ENCODE measurements at places on chromosomes 16 and 17.

GRCh38 chr16:87800497-87800896 lies 34.7 kb upstream of the KLHDC4 start:
- DNase-seq = no peak

- DNase-seq = no peak
Observed at GRCh38 chr17:28763804-28764266, 20.0 kb downstream of the TRAF4 start.

- no peak for DNase-seq
Observed at GRCh38 chr16:57377080-57377841, 5.0 kb downstream of the CX3CL1 start.

- DNase-seq = no peak
Observed at GRCh38 chr17:28053044-28053670, 10.7 kb downstream of the NLK start.

GRCh38 chr16:67091906-67092566 lies 17.7 kb upstream of the PHAF1 start:
- DNase-seq = no peak

DNA sequence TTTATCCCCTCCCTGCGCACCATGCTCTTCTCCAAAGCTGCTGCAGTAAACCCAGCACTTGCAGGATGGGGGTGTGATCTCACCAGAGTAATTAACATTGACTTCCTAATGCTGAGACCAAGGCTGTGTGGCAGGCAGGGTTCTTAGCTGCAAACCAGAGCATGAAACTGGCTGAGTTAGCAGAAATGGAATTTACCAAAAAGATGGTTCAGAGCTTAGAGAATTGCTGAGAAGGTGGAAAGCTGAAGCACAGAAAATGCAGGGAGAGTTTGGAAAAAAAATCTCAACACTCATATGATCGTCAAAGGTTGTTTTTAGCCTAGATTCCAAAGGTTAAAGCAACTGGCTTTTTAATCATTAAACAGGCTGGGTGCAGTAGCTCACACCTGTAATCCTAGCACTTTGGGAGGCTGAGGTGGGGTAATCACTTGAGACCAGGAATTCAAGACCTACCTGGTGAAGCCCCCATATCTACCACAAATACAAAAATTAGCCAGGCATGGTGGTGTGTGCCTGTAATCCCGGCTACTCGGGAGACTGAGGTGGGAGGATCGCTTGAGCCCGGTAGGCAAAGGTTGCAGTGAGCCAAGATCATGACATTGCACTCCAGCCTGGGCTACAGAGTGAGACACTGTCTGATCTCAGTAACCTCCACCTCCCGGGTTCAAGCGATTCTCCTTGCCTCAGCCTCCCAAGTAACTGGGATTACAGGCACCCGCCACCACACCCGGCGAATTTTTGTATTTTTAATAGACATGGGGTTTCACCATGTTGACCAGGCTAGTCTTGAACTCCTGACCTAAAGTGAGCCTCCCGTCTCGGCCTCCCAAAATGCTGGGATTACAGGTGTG lies 6.0 kb upstream of the TXNDC11 start:
- no peak for DNase-seq

DNA sequence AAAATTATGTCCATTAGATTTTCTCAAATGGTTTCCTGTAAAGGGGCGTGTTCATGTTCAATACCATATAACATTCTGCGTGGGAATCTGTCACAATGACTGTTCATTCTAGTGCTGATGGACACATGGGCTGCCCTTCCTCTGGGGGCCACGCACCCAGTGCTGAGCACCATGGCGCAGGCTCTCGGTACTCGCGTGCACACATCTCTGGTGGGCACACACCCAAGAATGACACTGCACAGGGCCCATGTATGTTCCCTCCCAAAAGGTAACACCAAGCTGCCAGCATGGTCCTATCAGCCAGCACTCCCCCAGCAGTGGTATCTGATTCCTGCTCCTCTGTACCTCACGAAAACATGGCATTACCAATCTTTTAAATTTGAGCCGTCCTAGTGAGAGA lies 13.7 kb downstream of the B9D1 start:
- no peak for DNase-seq

- DNase-seq = no peak
Observed at GRCh38 chr17:20896153-20896649, 146.6 kb downstream of the USP22 start.

DNA sequence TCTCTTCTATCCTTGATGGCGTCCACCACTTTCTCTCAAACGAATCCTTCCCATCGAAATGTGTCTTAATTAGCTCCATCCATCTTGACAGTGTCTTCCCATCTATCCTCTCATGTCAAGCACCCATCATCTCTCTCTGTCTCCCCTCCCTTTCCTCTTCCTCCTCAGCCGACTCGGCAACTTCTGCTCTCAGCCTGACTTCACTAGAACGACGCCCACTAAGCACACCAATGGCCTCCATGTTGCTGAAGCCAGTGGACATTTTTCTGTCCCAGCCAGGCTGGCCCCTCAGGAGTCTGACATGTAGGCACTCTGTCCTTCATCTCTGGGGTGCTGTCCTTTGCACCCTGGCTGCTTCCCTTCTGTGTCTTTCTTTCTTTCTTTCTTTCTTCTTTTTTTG lies 2.5 kb upstream of the SPATA20 start:
- no peak for DNase-seq

- no peak for DNase-seq
Observed at GRCh38 chr16:31488468-31489297, 5.8 kb downstream of the SLC5A2 start.

DNA sequence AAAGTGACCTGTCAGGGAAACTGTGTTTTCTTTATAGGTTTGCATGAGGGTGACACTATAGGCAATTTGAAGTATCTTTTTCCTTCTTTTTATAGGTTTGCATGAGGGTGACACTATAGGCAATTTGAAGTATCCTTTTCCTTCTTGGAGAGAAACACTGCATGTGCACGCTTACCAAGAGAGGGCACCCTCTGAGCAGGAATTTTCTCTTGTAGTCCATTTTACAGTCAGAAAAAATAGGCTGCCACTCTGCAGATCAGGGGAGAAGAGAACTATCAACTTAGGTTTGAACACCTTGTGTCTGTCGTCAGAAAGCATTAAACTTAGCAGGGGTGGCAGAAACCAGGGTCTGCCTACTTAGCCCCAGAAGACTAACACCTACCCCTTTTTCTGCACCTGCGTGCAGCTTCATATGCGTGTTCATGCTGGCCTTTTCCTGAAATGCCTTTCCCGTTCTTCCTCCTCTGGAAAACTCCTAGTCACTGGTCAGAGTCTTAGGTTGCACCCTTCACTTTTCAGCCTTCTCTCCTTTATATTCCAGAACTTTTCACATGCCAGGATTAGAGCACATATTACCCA lies 16.4 kb upstream of the SMIM36 start:
- DNase-seq = no peak

- no peak for DNase-seq
Observed at GRCh38 chr16:716200-716568, 1.3 kb downstream of the METRN start.

DNA sequence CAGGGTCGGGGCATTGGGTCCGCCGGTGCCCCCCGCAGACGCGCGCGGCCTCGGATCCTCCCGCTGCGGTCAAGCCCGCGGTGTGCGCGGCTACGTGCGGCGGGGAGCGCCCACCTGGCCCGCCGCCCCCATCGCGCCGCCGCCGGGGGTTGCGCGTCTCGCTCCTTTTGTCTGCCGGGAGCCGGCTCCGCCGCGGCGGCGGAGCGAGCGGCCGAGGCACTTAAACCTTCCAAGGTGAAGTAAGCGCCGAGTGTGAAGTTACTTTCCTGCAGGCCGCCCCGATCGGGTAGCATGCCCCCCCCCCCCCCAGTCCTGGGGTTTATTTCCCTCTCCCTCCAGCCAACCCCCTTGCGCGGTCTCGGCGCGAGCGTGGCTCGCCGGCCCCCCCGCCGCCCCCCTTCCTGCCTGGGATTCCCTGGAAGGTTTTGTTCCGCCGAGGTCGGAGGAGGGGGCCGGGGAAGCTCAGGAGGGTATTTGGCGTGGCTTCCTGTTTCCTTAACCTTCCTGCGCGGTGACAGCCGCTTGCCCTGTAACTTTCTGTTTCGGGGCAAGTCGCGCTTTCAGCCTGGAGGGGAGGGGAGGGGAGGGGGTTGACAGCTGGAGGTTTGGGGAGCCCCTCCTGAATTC lies 56.6 kb upstream of the GSE1 start:
- DNase-seq = no peak

GRCh38 chr16:78686601-78687000 lies 587.1 kb downstream of the WWOX start:
- DNase-seq = no peak

DNA sequence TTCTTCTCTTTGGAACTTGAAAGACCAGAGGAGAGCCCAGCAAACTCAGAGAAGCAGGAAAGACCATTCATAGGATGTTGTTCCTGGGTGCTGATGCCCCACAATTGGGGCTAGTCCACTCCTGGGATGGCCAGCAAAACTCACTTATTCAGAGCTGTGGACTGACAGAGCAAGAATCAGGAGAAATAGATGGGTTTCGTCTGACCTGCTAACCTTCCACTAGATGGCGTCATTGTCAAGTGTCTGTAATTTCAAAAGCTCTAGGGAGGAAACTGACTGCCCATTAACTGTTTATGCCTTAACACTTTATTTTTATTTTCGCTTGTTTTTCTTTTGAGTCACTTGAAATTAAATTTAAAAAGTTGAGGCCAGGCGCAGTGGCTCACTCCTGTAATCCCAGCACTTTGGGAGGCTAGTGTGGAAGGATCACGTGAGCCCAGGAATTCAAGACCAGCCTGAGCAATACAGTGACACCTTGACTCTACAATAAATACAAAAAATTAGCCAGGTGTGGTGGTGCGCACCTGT lies 28.7 kb upstream of the MILR1 start:
- DNase-seq = peak; percentile 42

DNA sequence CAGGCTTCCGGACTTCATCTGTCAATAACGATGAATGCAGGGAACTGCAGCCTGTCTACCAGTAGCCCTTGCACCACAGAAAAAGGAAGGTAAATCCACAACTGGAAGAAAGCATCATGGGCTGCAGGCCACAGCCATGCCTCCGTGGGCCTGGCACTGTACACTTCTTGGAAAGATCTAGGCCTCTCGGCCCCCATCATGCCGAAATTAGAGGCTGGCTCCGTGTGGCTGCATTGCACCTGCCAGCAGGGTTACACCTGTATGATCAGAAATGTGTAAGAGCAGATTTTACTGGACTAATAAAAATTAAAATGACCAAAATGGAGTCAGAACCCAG lies 52.2 kb downstream of the SDK2 start:
- no peak for DNase-seq

DNA sequence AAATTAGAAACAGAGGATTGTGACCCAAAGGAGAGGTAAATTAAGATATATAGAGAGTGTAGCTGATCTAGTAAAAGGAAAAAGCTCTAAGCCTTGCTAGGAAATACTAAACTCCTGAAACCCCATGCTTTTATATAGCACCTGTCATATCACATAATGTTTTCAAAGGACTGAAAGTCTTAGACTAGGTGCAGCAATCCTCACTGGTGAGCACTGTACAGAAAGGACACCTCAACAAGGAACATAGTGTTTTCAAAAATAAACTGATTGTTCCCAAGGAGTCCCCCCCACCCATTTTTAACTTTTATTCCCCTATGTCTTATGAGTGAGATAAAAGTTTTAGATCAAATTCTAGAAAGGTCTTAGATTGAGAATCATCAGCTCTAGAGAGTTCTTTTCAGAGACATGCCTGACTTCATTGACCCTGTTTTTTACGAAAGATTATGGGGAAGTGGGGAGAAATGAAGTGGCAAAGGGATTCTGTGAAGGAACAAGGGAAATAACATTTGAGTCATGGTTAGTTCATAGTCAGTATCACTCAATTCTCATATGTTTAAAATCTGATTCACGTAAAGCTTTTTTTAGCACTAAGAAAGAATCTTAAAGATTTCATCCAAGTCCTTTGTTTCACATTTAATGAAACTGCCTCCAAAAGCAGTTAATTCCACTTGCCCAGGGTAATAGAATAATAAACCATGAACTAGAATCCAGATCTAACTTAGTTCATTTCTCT lies 166.4 kb downstream of the CYB561 start:
- DNase-seq = no peak

DNA sequence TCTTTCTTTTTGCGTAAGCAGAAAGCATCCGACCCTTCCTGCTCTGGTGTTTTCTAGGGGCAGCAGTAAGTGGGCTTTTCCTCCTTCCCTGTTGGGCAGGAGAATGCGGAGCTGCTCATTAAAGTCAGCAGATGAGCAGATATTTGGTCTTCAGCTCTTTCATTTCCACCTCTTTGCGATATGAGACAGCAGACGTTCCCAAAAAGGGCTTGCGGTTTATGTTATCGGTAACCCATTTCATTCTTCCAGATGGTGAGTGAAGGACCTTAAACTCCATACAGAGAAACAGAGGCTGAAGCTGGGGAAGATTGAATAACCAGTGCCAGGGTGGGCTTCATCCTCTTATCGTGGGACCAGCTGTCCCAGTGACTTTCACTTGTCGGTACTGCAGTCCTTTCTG lies 40.7 kb downstream of the KSR1 start:
- DNase-seq = no peak

GRCh38 chr17:51231999-51232398 lies 27.9 kb downstream of the MBTD1 start:
- no peak for DNase-seq

- no peak for DNase-seq
Observed at GRCh38 chr16:77761204-77761603, 27.2 kb upstream of the VAT1L start.

GRCh38 chr16:49341706-49342105 lies 31.9 kb upstream of the C16orf78 start:
- no peak for DNase-seq

GRCh38 chr16:73793260-73793659 lies 503.4 kb upstream of the PSMD7 start:
- no peak for DNase-seq

GRCh38 chr16:82701442-82701955 lies 74.7 kb downstream of the CDH13 start:
- no peak for DNase-seq

- DNase-seq = no peak
Observed at GRCh38 chr16:19431636-19432340, 14.1 kb downstream of the TMC5 start.

GRCh38 chr16:55703003-55704001 lies 47.5 kb downstream of the SLC6A2 start:
- DNase-seq = peak; percentile 8

DNA sequence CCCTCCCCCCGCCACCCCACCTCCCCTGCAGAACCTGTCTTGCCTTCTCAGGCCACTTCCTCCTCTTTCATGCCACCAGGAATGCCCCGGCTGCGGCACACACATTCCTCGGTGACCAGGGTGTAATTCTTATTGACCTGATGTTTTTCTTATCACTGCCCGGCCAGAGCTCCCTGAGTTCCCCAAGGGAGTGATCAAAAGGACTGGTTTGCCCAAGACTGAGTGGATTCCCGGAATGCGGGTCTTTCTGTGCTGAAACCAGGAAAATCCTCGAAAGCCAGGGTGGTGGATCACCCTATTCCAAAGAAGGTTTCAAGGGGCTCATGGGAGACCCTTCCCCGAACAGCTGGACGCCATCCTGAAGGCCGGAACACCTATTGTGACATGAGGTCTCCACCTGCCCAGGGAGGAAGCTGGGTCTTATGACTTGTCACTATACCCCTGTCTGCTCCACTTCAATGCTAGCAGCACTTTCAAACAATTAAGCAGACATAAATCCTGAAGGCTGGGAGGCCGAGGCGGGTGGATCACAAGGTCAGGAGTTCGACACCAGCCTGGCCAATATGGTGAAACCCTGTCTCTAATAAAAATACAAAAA lies 53.0 kb upstream of the RPL38 start:
- DNase-seq = no peak
